ENCODE measurements at places on chromosomes 6 and 20. TPM values are rescaled to one million over a fixed set of nuclear protein-coding genes. Genes with fewer than 3 reads are reported as not detected.

The BIRC7 gene
- not detected for polyA plus RNA-seq

The NFS1 gene
- 18.8 TPM for polyA plus RNA-seq

The TRIM27 gene
- polyA plus RNA-seq = 61.6 TPM

The GPR31 gene
- not detected for polyA plus RNA-seq

The BPIFB3 gene
- not detected for polyA plus RNA-seq

The TNF gene
- polyA plus RNA-seq = 7.9 TPM

The BPI gene
- not detected for polyA plus RNA-seq

The NKX2-2 gene
- polyA plus RNA-seq = not detected

The PFDN6 gene
- polyA plus RNA-seq = 37.4 TPM

The TCF21 gene
- not detected for polyA plus RNA-seq

DNA sequence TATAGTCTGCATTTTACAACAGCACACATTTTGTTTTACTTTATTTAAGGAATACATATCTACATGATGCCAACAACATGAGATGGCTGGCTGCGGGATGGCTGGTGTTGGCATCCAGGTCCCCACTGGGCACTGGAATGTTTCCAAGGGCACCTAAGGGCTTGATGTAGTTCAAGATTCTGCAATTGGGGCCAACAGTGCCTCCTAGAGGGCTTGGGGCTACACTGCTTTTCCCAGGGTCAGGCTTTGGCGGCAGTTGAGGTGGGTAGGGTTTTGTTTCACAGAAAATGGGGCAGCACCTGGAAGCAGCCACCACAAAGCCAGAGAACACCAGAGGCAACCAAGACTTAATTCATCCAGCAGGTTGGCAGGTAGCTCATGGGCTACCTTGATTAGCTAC, 202.2 kb upstream of the PRND start:
- no peak overlapping the region for H3K4me3 ChIP-seq
- no peak for DNase-seq
- peaks cover 4% of the 10 kb centered on the region for H3K27me3 ChIP-seq
- no peak overlapping the region for H3K27ac ChIP-seq
- no peaks in the 10 kb centered on the region for H3K36me3 ChIP-seq

- no peaks in the 10 kb centered on the region for H3K4me1 ChIP-seq
- H3K36me3 ChIP-seq = no peaks in the 10 kb centered on the region
- H3K27me3 ChIP-seq = no peaks in the 10 kb centered on the region
- no peak overlapping the region for H3K27ac ChIP-seq
- H3K4me3 ChIP-seq = no peak overlapping the region
- no peak for DNase-seq
Measured at GRCh38 chr6:45896783-45897441, 118.7 kb downstream of the CLIC5 start.

GRCh38 chr6:166543603-166544295, 42.7 kb downstream of the RAMACL start:
- no peaks in the 10 kb centered on the region for H3K36me3 ChIP-seq
- no peaks in the 10 kb centered on the region for H3K27me3 ChIP-seq
- H3K4me1 ChIP-seq = peaks cover 18% of the 10 kb centered on the region
- no peak overlapping the region for H3K4me3 ChIP-seq

- H3K36me3 ChIP-seq = no peaks in the 10 kb centered on the region
- no peaks in the 10 kb centered on the region for H3K27me3 ChIP-seq
- DNase-seq = no peak
- no peak overlapping the region for H3K27ac ChIP-seq
- no peaks in the 10 kb centered on the region for H3K4me1 ChIP-seq
Measured at GRCh38 chr6:168528474-168529095, 87.6 kb downstream of the SMOC2 start.

DNA sequence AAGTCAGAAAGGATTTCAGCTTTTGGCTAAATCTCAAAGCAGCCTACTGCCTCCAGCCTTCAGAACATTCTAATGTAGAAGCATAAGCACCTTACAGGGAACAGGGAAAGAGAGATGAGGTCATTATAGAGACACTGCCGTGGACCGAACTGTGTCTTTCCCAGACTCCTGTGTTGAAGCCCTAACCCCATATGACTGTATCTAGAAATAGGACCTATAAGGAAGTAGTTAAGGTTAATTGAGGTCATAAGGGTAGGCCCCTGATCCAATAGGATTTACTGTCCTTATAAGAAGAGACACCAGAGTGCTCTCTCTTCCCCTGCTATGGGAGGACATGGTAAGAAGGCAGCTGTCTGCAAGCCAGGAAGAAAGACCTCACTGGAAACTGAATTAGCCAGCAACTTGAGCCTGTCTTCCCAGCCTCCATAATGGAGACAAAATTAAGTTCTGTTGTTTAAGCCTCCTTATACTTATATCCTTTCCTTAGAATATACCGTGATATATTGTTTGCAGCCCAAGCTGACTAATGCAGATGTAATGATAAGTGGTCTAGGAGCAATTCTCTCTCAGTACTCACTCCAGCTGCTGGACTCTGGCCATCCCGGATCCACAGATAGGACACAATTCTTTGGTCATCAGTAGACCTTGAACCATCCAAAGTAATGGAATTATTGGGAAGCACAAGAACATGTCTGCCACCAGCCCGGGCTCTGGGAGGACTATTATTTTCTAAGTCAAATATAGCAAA, 71.4 kb downstream of the ALDH5A1 start:
- no peak overlapping the region for H3K27ac ChIP-seq
- H3K4me1 ChIP-seq = no peaks in the 10 kb centered on the region
- no peaks in the 10 kb centered on the region for H3K36me3 ChIP-seq
- H3K4me3 ChIP-seq = no peak overlapping the region

- no peaks in the 10 kb centered on the region for H3K36me3 ChIP-seq
- no peak for DNase-seq
- H3K27me3 ChIP-seq = no peaks in the 10 kb centered on the region
- H3K4me1 ChIP-seq = no peaks in the 10 kb centered on the region
Measured at GRCh38 chr6:133769463-133769862, 119.5 kb upstream of the TCF21 start.

GRCh38 chr6:43435682-43436437, 8.5 kb downstream of the ABCC10 start:
- no peaks in the 10 kb centered on the region for H3K4me1 ChIP-seq
- no peak overlapping the region for H3K4me3 ChIP-seq
- no peak for DNase-seq
- H3K27ac ChIP-seq = no peak overlapping the region
- H3K36me3 ChIP-seq = peaks cover 16% of the 10 kb centered on the region

GRCh38 chr6:157107915-157108651, 215.2 kb downstream of the TMEM242 start:
- no peaks in the 10 kb centered on the region for H3K27me3 ChIP-seq
- H3K4me3 ChIP-seq = no peak overlapping the region
- H3K36me3 ChIP-seq = no peaks in the 10 kb centered on the region

- H3K4me3 ChIP-seq = no peak overlapping the region
- no peak overlapping the region for H3K27ac ChIP-seq
- H3K27me3 ChIP-seq = no peaks in the 10 kb centered on the region
- no peaks in the 10 kb centered on the region for H3K4me1 ChIP-seq
- no peak for DNase-seq
- no peaks in the 10 kb centered on the region for H3K36me3 ChIP-seq
Measured at GRCh38 chr6:73285674-73286283, 22.8 kb upstream of the KHDC1 start.

- no peaks in the 10 kb centered on the region for H3K27me3 ChIP-seq
- DNase-seq = no peak
- no peaks in the 10 kb centered on the region for H3K4me1 ChIP-seq
- no peak overlapping the region for H3K27ac ChIP-seq
Measured at GRCh38 chr6:124355146-124355545, 551.5 kb downstream of the NKAIN2 start.

GRCh38 chr20:16049529-16050093, 523.6 kb downstream of the KIF16B start:
- no peaks in the 10 kb centered on the region for H3K36me3 ChIP-seq
- no peaks in the 10 kb centered on the region for H3K4me1 ChIP-seq
- no peak for DNase-seq

DNA sequence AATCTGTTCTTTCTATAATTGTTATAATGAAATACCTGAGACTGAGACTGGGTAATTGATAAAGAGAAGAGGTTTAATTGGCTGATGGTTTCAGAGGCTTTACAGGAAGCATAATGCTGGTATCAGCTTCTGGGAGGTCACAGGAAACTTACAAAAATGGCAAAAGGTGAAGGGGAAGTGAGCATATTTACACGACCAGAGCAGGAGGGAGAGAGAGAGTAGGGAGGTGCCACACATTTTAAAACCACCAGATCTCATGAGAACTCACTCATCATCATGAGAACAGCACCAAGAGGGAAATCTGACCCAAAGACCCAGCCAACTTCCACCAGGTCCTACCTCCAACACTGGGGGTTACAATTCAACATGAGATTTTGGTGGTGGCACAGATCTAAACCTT, 2.6 kb upstream of the SIRPB1 start:
- no peaks in the 10 kb centered on the region for H3K27me3 ChIP-seq
- no peak overlapping the region for H3K4me3 ChIP-seq
- DNase-seq = no peak
- no peak overlapping the region for H3K27ac ChIP-seq

GRCh38 chr6:54913211-54913610, 66.6 kb downstream of the FAM83B start:
- H3K27ac ChIP-seq = no peak overlapping the region
- no peaks in the 10 kb centered on the region for H3K36me3 ChIP-seq
- H3K4me1 ChIP-seq = no peaks in the 10 kb centered on the region
- no peak for DNase-seq

DNA sequence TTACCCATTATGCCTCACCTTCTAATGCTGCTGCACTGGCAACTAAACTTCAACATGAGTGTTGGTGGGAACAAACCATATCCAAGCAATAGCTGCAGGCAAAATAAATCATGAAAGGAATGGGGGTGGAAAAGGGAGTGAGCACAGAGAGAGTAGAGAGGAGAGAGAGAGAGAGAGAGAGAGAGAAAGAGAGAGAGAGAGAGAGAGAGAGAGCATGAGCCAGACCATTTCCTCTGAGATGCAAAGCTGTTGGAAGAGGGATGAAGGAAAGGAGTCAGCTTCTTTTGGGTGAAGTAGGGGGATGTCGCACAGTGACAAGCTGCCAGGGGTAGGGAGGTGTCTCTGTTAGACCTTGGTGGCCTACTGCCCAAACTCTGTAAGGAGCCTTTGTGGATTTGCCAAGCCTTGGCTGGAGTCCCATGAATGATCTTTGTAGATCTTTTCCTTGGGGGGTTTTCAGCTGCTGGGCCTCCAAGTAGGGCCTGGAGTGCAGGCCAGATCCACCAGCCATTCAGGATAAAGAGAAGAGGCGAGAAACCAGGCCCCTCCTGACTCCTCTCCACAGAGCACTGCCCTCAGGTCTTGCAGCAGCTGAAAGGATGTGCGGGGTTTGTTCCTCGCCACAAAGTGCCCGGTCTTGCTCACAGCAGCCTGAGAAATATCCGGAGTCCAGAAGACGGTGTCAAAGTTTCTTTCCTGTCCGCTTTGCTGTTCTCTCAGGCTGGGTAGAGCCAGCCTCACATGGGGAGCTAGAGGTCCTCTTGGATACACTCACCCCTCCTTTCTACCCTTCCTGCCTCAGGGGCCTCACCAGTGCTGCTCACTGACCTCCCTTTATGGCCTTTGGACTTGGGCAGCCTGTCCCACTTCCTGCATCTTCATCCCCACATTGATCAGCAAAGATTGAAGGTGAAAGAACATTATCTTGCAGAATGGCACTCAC, 17.8 kb downstream of the BTBD3 start:
- no peaks in the 10 kb centered on the region for H3K27me3 ChIP-seq
- no peak overlapping the region for H3K4me3 ChIP-seq
- no peak for DNase-seq
